Activated CD4-positive, alpha-beta T cell treated with anti-CD3 and anti-CD28 coated beads for 4 hours (primary cell): ENCODE measurements at places on chromosomes 6 and 20.

GRCh38 chr20:38870733-38871559 lies 55.3 kb upstream of the FAM83D start:
- peak; percentile 54 for DNase-seq

DNA sequence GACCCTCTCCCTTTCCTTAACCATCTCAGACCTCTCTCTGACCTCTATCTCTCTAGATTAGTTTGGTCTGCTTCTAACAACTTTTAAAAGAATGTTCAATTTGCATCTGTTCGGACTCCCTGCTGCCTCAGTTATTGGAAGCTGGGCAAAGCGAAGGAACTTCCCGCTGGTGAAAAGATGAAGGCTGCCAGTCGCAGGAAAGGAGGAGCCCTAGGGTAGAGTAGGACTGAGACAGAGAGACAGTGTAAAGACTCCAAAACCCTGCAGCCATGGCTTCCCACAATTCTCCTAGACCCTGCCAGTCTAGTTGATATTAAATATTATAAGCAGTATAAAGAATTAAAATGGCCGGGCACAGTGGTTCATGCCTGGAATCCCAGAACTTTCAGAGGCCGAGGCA lies 581.8 kb downstream of the EPM2A start:
- no peak for DNase-seq

DNA sequence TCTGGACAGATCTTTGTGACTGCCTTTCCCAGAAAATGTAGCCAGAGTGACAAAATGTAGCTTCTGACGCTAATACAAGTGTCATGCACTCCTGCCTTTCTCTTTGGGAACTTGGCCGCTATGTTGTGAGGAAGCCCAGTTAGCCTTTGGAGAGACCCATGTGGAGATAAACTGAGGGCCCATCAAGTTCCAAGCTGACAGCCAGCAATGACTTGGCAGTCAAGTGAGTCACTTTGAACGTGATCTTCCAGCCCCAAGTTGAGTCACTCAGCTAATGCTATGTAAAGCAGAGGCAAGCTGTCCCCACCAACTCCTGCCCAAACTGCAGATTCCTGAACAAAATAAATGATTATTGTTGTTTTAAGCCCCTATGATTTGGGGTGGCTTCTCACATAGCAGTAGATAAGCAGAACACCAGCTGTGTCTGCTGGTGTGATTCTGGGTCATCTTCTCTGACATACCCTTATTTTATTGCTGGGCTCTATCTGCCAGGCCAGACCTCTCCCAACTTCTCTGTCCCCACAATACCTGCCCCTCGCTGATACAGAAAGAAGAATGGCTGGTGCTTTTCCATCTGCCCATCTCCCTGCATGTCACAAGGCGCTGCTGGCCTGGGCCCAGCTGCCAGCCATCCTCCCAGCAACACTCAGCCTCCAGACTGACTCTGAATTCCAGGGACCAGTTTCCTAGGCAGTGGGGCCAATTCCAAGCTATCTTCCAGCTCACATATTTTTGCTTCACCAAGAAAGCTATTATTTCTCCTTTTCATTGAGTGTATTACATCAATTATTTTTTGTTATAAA lies 274.8 kb downstream of the LRFN2 start:
- no peak for DNase-seq

GRCh38 chr6:143694560-143694959 lies 16.8 kb downstream of the PHACTR2 start:
- no peak for DNase-seq

GRCh38 chr6:19721766-19722377 lies 115.3 kb upstream of the ID4 start:
- no peak for DNase-seq

- no peak for DNase-seq
These were observed 444.2 kb downstream of the HTR1B start for GRCh38 chr6:77019081-77019480.

- DNase-seq = no peak
These were observed 258.9 kb downstream of the GJA1 start for GRCh38 chr6:121694389-121694788.

GRCh38 chr6:30801950-30802349 lies 57.6 kb upstream of the IER3 start:
- no peak for DNase-seq

- no peak for DNase-seq
These were observed 97.5 kb downstream of the PFDN4 start for GRCh38 chr20:54305421-54305820.

- no peak for DNase-seq
These were observed 155.3 kb upstream of the SYNCRIP start for GRCh38 chr6:85797993-85798392.

DNA sequence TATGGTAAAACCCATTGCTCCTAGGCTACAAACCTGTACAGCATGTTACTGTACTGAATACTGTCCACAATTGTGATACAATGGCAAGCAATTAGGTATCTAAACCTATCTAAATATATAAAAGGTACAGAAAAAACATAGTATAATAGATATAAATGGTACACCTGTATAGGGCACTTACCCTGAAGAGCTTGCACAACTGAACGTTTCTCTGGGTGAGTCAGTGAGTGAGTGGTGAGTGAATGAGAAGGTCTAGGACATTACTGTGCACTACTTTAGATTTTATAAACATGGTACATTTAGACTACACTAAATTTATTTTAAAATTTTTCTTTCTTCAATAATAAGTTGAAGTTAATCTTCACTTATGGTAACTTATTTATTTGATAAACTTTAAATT lies 119.9 kb upstream of the CEP85L start:
- DNase-seq = no peak

DNA sequence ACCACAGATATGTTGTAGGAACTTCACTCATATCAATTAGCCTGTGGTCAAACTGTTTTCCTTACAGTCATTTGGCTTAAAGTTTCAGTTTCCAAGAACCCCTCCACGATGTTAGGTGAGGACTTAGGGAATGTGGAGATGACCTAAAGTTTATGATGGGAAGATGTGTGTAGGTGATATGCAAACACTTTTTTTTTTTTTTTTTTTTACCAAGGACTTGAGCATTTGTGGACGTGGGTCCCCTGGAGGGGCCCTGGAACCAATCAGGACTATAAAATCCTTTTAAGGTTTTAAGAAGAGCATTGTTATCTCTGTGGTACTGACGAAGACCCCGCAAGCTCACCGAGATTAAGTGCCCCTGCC lies 478 bp upstream of the MTHFD1L start:
- DNase-seq = no peak

DNA sequence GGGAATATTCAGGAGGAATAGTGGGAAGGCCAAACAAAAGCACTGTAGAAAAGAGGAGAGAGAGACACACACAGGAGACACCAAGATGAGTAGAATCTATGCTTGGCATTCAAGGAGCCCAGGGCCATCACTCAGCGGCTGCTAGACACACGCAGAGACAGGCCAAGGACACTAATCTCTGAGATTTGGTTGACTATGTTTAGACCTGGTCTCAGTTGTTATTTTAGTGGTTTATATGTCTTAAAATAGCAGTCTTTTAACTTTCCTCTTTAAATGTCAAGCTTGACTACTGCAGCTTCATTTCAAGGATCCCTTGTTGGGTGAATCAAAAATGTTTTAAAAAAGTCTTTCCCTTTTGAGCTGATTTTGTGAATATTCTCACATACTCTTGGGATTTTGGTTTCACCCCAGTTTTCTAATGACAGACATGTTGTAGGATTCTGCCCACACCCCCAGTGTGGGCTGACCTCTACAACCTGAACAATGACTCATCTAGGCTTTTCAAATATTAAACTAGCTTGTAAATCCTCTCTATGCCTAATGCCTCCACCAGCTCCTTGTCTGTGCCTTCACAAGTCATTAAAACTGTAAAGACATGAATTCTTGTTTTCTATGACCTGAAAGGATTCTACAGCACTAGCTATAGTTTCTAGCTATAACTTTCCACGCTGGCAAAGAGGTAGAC lies 142.7 kb upstream of the EXOC2 start:
- DNase-seq = no peak

DNA sequence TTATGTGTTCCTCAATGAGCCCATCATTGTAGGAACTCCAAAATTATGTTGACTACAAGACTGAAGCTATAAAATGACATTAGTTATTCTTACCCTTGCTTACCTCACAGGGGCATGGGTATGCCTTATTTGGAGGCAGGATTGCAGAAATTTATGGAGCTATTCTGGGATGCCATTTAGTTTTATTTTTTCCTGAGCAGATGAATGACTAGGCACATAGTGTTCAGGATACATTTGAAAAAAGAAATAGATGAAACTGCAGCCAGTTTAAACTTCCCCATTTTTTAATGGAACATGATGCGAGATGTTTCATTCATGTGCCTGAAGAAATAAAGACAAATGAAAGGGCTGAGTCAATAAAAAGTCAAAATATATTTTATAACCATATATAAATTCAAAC lies 399.2 kb upstream of the JAG1 start:
- DNase-seq = no peak

DNA sequence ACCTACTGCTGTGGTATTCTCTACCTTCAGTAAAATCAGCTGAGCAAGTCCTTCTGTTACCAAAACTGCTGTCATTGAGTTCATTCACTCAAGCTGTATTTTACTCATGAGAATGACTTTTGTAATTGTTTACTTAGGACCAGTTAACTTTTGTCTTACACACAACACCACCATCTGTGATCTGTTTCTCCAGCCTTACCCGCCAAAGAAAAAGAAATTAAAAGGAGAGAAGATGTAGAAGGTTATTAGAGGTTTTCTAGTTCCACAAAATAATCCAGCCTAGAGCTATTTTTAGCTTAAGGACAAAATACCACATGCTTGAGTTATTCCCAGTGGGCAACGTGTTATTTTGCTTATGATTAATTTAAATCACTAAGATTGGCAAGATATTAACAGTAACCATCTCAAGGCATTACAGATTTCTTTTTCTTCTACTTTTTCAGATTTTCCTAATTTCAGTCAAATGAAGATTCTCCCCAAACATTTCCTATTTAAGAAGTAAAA lies 38.2 kb downstream of the FAM8A1 start:
- DNase-seq = no peak

DNA sequence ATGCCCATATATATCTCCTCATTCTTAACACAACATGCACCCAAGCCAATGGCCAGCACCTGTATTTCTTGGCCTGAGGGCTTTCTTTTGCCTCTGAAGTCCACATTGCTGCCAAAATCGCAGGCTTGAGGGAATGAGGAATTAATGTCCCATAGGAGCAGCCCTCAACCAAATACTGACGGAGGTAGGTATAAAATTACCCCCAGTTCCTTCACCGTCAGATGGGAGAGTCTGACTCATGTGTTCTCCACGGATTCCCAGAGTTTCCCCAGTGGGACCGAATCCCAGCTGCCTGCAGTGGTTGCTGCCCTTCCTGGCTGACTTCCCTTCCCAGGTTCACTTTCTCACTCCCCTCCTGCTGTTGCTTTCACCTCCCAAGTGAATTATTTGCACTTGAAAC lies 602.2 kb upstream of the NOX3 start:
- DNase-seq = no peak

DNA sequence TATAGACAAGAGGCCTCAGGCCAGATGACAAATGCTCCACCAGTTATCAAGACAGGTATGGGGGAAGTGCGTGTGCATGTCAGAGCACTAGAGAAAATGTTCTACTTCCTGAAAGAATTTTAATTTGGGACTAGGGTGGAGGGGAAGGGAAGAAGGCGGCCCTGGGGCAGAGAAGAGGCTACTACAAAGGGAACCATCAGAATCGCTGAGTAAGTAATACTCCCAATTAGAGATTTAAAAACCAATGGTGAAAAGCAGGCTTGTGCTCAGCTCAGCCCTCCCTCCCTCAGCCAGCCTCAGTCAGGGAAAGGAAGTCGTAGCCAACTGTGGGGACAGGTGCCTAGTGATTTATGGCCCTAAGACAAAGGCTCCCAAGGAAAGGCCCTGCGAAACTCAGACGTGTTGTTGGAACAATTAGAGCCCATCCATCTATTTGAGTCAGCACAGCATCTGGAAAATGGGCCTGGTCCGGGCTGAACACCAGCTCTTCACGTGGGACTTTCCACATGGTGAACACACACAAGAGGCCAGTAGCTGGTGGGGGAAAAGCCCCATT lies 15.0 kb upstream of the MAFB start:
- no peak for DNase-seq

GRCh38 chr6:118697554-118697953 lies 46.2 kb upstream of the CEP85L start:
- no peak for DNase-seq

DNA sequence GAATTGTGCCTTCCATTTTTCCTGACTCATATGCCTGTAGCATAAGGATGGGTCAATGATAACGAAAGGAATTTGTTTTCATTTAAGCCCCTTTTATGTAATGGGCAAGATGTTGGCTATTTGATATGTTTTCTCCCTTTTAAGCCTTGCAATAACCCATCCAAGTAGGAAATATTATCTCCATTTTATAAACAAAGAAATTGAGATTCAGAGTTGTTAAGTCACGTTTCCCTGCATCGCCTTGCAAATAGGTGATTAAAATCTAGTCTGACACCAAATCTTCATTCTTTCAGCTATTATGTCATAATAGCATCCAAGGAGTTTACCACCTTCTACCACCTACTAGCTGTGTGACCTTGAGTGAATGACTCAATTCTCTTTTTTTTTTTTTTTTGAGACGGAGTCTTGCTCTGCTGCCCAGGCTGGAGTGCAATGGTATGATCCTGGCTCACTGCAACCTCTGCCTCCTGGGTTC lies 7.0 kb downstream of the HNF4A start:
- no peak for DNase-seq

GRCh38 chr6:139530561-139530960 lies 156.1 kb upstream of the CITED2 start:
- no peak for DNase-seq

DNA sequence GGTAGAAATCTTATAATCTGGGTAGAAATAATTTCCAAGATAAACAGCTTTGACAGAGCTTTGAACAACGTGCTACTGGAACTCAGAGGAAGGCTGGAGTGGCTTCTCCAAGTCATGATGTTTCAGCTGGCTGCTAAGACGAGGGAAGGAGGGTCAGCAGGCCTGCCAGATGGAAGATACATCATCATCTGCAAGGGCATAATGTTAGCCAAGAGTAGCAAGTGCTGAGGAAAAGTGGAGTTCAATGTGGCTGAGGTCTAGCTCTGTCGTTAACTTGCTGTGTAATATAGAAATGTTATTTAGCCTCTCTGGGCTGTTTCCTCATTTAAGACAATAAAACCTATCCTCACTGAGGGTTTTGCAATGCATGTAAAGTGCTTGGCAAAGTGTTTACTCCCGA lies 35.1 kb downstream of the RGS17 start:
- DNase-seq = no peak

- DNase-seq = no peak
These were observed 214.3 kb upstream of the MYLIP start for GRCh38 chr6:15914553-15914952.

GRCh38 chr20:40956542-40957264 lies 71.9 kb upstream of the TOP1 start:
- no peak for DNase-seq

GRCh38 chr6:12147557-12148316 lies 135.6 kb downstream of the HIVEP1 start:
- DNase-seq = no peak

DNA sequence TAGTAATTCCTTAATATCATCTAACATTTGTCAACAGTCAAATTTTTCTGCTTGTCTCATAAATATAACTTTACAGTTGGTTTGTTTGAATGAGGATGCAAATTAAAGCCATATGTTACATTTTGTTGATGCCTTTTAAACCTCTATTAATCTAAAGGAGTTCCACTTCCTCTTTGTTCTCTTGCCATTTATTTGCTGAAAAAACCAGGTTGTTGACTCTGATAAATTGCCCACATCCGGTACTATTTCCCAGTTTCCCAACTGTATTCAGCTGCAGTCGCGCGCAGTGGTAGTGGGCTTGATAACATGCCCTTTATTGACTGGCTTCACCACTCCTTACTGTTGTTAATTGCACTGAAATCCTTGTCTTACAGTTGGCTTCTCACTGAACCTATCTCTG lies 32.8 kb upstream of the SIRPB2 start:
- no peak for DNase-seq

- no peak for DNase-seq
These were observed 53.7 kb downstream of the GFOD1 start for GRCh38 chr6:13433709-13434121.
